CD8-positive, alpha-beta memory T cell (primary cell): ENCODE measurements at places on chromosomes 16 and 17. TPM values are rescaled to one million over a fixed set of nuclear protein-coding genes. Genes with fewer than 3 reads are reported as not detected.

Gene SLC12A3
- total RNA-seq: not detected

Gene DNASE1L2
- 1.4 TPM for total RNA-seq

Gene FBXO39
- not detected for total RNA-seq

Gene ALOX12B
- total RNA-seq: 1.9 TPM

Gene OXLD1
- total RNA-seq: 50.8 TPM

GRCh38 chr17:61403801-61404662, 4.4 kb downstream of the TBX2 start:
- H3K4me3 ChIP-seq: no peak overlapping the region
- no peaks in the 10 kb centered on the region for H3K36me3 ChIP-seq
- peaks cover 41% of the 10 kb centered on the region for H3K4me1 ChIP-seq

GRCh38 chr17:42403150-42403549, 14.9 kb upstream of the STAT3 start:
- no peak overlapping the region for H3K27ac ChIP-seq
- no peak for DNase-seq
- H3K36me3 ChIP-seq: no peaks in the 10 kb centered on the region
- H3K4me1 ChIP-seq: peaks cover 23% of the 10 kb centered on the region
- no peaks in the 10 kb centered on the region for H3K27me3 ChIP-seq
- H3K4me3 ChIP-seq: no peak overlapping the region

GRCh38 chr17:76553178-76553908, 13.5 kb downstream of the PRCD start:
- no peak overlapping the region for H3K27ac ChIP-seq
- H3K4me3 ChIP-seq: no peak overlapping the region
- no peaks in the 10 kb centered on the region for H3K36me3 ChIP-seq
- DNase-seq: no peak

- no peaks in the 10 kb centered on the region for H3K4me1 ChIP-seq
- H3K27ac ChIP-seq: no peak overlapping the region
- no peaks in the 10 kb centered on the region for H3K36me3 ChIP-seq
- no peaks in the 10 kb centered on the region for H3K27me3 ChIP-seq
Measured at GRCh38 chr17:9249245-9249953, 228.1 kb downstream of the NTN1 start.

DNA sequence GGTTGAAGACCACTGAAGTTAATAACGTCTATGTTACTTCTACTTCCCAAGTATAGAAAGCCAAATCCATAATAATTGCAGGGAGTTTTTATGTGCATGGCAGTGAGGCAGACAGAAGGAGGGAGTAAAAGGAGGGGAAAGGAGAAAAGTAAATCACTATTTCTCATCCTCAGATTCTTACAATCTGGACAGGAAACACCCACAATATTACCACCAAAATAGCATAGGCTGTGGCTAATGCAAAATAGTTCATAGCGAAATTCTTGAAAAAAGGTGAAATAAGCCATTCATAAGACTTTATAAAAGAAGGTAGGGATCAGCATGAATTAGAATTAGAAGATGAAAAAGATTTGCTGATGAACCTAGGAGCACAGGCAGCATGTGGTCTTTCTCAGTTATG, 128.1 kb downstream of the KCNJ2 start:
- DNase-seq: no peak
- H3K27ac ChIP-seq: no peak overlapping the region
- H3K4me3 ChIP-seq: no peak overlapping the region
- H3K4me1 ChIP-seq: no peaks in the 10 kb centered on the region

GRCh38 chr16:8023326-8023725, 567.0 kb downstream of the TMEM114 start:
- H3K27me3 ChIP-seq: no peaks in the 10 kb centered on the region
- no peak for DNase-seq
- no peaks in the 10 kb centered on the region for H3K4me1 ChIP-seq
- H3K36me3 ChIP-seq: no peaks in the 10 kb centered on the region

DNA sequence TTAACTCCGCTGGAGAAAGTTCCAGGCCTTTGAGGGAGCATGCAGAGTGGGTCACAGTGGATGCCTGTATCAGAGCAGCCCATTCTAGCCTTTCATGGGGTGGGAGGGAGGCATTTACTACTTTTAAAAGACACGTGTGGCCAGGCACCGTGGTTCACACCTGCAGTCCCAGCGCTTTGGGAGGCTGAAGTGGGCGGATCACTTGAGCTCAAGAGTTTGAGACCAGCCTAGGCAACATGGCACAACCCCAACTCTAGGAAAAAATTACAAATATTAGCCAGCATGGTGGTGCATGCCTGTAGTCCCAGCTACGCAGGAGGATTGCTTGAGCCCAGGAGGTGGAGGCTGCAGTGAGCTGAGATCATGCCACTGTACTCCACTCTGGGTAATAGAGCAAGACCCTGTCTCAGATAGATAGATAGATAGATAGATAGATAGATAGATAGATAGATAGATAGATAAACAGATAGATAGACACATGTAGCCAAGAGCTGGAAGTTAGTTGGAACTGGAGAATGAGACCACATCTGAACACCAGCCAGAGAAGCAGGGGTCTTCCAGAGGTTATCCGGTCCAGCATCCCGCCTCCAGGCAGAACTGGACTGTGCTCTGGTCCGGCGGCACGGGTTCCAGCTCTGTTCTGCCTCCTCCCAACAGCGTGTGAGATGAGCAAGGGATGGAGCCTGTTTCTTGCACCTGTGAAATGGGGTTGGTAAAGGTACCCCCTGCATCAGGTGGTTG, 3.6 kb downstream of the ADCY7 start:
- peak overlapping the region; percentile 50 for H3K4me3 ChIP-seq
- no peaks in the 10 kb centered on the region for H3K27me3 ChIP-seq
- no peaks in the 10 kb centered on the region for H3K36me3 ChIP-seq
- H3K4me1 ChIP-seq: peaks cover 80% of the 10 kb centered on the region
- no peak for DNase-seq

DNA sequence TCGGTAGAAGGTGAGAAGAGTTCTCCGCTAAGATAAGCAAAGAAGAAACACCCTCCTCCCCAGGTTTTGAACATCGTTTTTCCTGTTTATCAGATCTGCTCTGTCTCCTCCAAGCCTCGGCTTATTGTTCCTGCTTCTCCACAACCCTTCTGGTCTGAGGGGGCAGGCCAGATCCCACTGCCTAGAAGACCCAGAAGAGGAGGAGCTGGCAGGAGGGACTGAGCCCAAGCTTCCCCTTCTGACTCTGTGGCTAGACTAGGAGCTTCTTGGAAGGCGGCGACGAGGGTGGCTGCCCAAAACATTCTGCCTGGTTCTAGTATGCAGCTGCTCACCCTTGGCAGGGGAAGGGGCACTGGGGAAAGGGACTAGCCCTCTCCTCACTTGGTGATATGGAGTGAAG, 5.2 kb upstream of the HOXB5 start:
- no peaks in the 10 kb centered on the region for H3K36me3 ChIP-seq
- DNase-seq: no peak
- H3K4me3 ChIP-seq: no peak overlapping the region
